Activated CD4-positive, alpha-beta T cell treated with anti-CD3 and anti-CD28 coated beads, Interleukin-2, amount 50 U/mL, for 4 hours (primary cell): ENCODE measurements at places on chromosomes 2 and 18.

DNA sequence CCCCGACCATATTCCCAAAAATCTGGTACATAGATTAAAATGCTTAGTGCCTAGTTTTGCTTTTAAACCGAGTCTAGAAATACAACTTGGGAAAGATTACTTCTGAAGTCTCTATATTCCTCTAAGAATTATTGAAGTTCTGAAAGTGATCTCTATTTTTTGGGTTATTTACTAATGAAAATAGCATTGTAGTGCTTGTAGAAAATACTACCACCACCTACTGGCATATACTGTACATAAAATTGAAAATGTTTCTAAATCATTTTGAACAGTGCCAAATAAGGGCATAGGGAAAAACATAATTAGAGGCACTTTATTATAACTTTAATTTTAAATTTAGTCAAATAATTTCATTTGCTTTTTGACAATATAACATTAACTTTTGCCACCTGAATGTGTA lies 1399.6 kb upstream of the ZEB2 start:
- no peak for DNase-seq

DNA sequence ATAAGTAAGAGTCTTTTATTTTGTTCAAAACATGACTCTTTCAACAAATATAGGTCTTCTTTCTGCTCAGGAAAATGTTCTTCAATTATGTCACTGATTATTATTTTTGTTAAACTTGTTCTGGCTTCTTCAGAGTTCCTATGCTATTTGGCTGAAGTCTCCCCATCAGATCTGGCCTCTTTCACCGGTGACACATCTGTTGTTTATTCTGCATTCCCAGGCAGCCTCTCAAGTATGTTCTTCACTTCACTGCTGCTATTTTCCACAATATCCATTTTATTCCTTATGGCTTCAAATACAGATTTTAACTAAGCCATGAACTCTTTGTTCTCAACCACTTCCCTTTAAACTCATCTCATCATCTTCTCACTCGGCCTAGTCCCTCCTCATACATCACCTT lies 45.7 kb downstream of the HDAC4 start:
- DNase-seq: no peak

- no peak for DNase-seq
These were observed 130.4 kb downstream of the COL4A4 start for GRCh38 chr2:227033471-227034148.

GRCh38 chr2:99898336-99899048 lies 243.9 kb downstream of the AFF3 start:
- DNase-seq: no peak

GRCh38 chr18:58427321-58427720 lies 201.6 kb downstream of the ALPK2 start:
- no peak for DNase-seq

DNA sequence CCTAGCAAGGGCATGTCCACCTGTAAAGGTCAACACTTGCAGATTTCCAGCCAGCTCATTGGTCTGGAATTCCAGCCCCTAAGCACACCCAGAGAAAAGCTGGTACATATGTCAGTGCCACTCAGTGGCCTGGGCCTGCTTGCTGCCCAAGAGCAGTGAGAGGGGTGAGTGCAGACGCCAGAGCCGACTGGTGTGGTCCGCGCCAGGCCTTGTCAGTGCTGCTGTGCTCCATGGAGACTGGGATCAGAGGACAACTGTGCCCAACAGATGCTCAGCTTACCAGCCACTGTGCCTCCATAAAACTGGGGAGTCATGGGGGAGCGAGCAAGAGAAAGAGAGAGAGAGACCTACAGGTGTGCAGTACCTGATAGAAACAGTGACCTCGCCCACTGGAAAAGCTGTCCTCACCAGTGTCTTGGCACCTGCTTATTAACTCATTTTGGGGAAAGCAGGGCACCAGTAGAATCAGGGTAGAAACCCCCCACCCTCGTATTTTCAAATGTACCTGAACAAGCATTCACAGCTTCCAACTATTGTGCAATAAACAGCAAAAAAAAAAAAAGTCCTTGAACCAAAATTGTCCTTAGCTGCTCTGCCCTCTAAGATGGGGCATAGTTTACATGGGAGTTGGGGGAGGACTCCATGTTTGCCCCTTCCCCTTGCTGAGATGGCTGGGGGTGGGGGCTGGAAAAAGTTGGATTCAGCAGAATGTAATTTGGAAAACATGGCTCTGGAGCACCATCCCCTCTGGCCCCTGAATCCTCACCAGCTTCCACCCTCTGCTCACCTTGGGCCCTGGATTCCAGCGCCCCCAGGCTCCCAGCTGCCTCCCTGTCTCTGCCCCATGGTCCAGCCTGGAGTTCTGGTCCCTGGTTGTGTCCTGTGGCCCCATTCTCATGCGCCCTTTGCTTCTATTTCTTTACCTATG lies 1.4 kb upstream of the SP140L start:
- DNase-seq: no peak

- DNase-seq: no peak
These were observed 184.5 kb downstream of the FAM210A start for GRCh38 chr18:13541621-13542519.

- DNase-seq: no peak
These were observed 16.0 kb downstream of the MALL start for GRCh38 chr2:110099471-110100225.

DNA sequence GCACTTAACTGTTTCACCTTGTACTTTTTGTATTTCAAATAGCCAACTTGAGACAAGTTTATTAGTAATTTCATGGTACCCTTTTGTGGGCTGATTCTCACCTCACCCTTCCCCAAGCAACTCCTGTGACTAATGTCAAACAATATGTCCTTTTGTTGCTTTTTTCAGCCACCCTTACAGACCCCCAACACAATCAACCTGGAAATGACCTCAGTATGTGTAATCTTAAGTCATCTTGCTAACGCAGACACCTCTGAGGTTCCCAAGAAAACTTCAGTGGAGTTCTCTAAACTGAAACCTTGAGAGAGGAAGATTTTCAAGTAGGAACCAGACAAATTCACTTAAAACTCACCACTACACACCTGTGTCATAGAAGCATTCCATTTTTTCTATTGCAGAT lies 69.5 kb downstream of the KYNU start:
- no peak for DNase-seq
